ENCODE measurements at places on chromosomes 3 and 15. TPM values are rescaled to one million over a fixed set of nuclear protein-coding genes. Genes with fewer than 3 reads are reported as not detected.

Gene CHRM5
- total RNA-seq, result not detected

Gene ZDHHC23
- total RNA-seq, result 1.9 TPM

Gene MAN2C1
- total RNA-seq, result 248 TPM

Gene INSYN1
- total RNA-seq, result 0.58 TPM

Gene LRRIQ4
- total RNA-seq, result not detected

Gene PFKFB4
- 4.9 TPM for total RNA-seq

Gene ACAN
- not detected for total RNA-seq

Gene DAZL
- not detected for total RNA-seq
